Activated CD8-positive, alpha-beta T cell treated with anti-CD3 and anti-CD28 coated beads, Interleukin-2, amount 10 ng/mL, durations not matched to agents 7 days and 5 days (primary cell): ENCODE measurements at places on chromosomes 1 and 21.

DNA sequence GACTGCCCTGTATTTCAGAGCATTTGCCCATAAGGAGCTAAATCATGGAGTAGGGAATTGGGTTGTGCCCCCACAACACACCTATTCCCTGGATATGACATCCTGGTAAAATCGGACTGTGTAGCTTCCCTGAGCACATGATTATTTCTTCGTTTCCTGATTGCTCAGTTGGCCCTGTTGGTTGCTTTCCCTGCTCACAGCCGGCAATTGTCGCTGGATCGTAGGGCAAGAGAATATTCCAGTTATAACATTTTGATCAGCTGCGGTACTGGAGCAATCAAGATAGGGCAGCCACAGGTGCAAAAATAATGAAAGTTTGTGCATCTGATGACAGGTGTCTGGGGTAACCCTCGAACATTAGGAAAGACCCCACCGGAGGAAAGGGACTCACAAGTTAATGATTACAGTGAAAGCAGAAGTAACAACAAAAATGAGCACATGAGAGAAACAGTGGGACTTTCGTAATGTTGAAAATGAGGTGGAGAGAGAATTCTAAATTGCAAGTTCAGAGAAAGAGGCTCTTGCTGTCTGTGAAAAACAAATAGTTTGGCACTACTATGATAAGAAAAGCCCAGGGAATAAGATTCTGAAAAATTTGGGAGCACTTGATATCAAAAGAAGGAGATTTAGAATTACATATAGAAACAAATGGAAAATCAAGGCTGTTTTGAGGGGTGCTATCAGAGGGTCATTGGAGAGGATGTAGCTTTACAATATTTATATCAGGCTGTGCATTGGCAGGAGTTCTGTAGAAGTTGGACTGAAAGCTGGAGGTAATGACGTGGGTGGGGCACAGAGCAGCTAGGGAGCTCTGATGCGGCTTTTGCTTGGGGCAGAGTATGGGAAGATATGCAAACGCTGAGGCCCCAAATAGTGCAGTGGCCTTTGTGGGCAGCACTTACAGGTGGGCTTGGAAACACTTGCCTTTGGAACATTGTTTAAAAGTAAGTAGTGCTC lies at the start of gene MAB21L3:
MAB21L3 (plus strand) TSS at position 833 of the 957 bp plus-strand sequence. CDS start 1,217 bp downstream, outside the sequence.
- H3K4me1 ChIP-seq = no peaks in the 10 kb centered on the region
- H3K27ac ChIP-seq = no peak within 1 kb of the TSS
- H3K4me3 ChIP-seq = no peak within 1 kb of the TSS
- no peaks in the 10 kb centered on the region for H3K36me3 ChIP-seq

- H3K36me3 ChIP-seq = peaks cover 10% of the 10 kb centered on the region
- no peaks in the 10 kb centered on the region for H3K27me3 ChIP-seq
- peak overlapping the region; percentile 78 for H3K4me3 ChIP-seq
- peak; percentile 38 for DNase-seq
- peaks cover 36% of the 10 kb centered on the region for H3K4me1 ChIP-seq
These were observed 598 bp upstream of the ADIPOR1 start for GRCh38 chr1:202958544-202959275.

DNA sequence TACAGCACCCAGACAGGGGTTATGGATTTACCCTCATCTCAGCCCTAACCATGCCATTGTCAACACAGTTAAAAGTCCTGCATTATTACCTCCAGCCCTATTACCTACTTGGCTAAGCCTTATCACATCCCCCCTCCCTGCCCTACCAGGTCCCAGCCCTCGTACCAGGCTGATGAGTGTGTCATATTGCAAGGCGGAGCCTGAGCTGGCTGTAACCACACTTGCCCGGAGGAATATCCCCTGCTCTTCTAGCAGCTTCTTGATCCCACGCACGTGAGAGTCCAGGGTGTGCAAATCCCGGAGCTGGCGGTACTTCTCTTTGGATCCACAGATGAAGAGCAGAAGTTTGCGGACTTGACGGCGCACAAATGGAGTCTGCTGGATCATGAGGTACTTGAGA lies 87.4 kb downstream of the UBR4 start:
- H3K4me1 ChIP-seq = peaks cover 47% of the 10 kb centered on the region
- no peak for DNase-seq
- peak overlapping the region; percentile 17 for H3K27ac ChIP-seq
- no peak overlapping the region for H3K4me3 ChIP-seq
- H3K36me3 ChIP-seq = peaks cover 91% of the 10 kb centered on the region
- no peaks in the 10 kb centered on the region for H3K27me3 ChIP-seq

GRCh38 chr1:15738416-15739113 lies 2.5 kb downstream of the SLC25A34 start:
- no peaks in the 10 kb centered on the region for H3K36me3 ChIP-seq
- no peak overlapping the region for H3K27ac ChIP-seq
- H3K27me3 ChIP-seq = no peaks in the 10 kb centered on the region
- no peak for DNase-seq
- H3K4me1 ChIP-seq = peaks cover 7% of the 10 kb centered on the region

DNA sequence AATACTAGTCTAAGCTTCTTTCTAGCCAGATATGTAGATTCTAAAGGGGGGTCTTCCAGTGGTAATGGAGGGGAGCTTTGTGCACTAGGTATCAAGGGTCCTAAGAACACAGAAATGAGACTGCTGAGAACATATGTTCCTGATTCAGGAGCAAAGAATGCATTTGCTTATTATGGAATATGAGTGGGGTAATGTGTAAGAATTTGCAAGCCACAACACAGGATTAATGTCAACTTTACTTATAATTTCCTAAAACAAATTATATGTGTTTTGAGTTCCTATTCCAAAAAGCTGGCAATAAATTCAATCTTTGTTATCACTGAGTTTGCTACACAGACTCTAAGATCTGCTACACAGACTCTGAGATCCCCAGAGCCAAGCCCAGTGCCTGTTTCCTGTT lies 357.0 kb upstream of the PTBP2 start:
- H3K27me3 ChIP-seq = no peaks in the 10 kb centered on the region
- H3K4me1 ChIP-seq = peaks cover 5% of the 10 kb centered on the region
- no peaks in the 10 kb centered on the region for H3K36me3 ChIP-seq
- H3K27ac ChIP-seq = no peak overlapping the region
- H3K4me3 ChIP-seq = no peak overlapping the region
